ENCODE measurements at places on chromosomes 7 and 10.

GRCh38 chr10:62253704-62254103 is 14.9 kb downstream of the RTKN2 start:
- DNase-seq = no peak

- DNase-seq = no peak
Observed at GRCh38 chr10:29250066-29250465, 38.8 kb upstream of the LYZL1 start.

DNA sequence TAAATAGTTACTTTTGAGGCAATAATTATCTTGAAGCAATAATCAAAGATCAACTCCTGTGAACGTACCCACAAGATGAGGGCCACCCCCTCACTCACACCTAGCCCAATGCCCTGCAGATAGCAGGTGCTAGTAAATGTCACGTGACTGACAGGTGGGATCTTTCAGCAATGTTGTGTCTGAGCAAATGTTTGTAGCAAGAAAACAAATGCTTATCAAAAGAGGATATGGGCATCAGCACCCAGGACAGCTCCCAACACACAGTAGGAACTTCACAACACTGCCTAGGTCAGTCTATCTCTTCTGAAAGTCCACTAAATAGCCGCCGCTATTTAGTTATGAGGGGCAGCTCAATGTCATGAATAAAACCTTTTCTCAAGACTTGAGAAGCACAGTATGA is 120.8 kb upstream of the PDLIM1 start:
- no peak for DNase-seq

- DNase-seq = no peak
Observed at GRCh38 chr10:70221030-70221429, 12.2 kb downstream of the PPA1 start.

GRCh38 chr10:127916826-127917225 is 9.9 kb downstream of the PTPRE start:
- no peak for DNase-seq

GRCh38 chr10:133379152-133379800 is at the start of gene PAOX:
Gene PAOX, plus strand, starts transcription at chr10:133379262. Its CDS starts 55 bp downstream, at chr10:133379317.
- DNase-seq = peak; percentile 53

DNA sequence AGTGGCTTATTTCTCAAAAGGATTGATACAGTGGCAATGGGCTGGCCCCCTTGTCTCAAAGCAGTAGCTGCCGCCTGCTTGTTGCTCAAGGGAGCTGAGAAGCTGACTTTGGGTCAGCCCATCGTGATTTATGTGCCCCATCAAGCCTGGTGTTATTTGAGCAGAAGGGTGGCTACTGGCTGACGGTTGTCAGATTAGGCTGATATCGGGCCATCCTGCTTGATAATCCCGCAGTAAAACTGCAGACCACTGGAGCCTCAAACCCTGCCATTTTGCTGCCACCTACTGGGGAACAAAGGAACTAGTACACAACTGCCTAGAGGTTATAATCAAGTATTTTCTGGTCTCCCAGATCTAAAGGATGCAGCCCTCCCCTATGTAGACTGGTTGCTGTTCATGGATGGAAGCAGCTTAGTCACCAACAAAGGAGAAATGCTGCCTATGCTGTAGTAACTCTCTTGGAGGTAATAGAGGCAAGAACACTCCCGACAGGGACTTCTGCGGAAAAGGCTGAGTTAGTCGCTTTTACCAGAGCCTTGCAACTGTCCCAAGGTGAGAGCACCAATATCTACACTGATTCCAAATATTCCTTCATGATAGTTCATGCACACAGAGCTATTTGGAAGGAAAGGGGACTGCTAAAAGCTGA is 65.9 kb upstream of the ZNF92 start:
- peak; percentile 72 for DNase-seq

- no peak for DNase-seq
Observed at GRCh38 chr7:133696056-133696455, 431.1 kb upstream of the LRGUK start.

DNA sequence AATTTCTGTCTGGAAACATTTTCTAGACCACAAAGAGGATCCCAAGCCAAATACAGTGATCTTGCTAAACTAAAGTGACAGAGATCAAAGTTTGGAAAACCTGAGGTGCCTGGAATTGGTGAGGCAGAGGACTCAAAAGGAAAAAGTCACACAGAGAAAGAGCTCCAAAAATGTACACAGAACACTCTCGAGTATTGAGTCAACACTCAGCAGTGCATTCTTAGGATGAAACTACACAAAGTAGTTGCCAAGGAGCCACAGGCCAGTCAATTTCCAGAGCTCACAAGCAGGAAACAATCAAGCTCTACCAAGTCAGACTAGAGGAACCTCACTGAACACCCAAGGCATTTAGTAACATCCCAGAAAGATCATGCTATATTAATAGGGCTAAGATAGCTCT is 61.3 kb downstream of the MICU1 start:
- DNase-seq = no peak

DNA sequence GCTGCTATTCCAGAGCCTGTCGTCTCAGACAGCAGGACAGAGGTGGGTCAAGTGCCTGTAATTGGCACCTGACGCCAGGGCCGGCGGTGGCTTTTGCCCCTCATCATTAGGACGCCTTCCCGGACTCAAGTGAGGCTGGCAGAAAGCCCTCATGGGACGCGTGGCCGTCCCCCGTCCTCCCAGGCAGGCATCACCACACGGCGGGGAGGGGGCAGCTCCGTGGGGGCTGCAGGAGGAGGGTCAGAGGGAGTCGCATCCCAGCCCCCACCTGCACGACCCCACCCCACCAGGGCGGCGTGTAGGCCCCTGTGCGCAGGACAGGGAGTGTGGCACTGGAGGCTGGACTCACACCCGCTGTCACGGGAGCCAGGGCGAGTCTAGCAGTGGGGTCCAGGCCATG is 16.3 kb downstream of the CFAP46 start:
- DNase-seq = no peak

DNA sequence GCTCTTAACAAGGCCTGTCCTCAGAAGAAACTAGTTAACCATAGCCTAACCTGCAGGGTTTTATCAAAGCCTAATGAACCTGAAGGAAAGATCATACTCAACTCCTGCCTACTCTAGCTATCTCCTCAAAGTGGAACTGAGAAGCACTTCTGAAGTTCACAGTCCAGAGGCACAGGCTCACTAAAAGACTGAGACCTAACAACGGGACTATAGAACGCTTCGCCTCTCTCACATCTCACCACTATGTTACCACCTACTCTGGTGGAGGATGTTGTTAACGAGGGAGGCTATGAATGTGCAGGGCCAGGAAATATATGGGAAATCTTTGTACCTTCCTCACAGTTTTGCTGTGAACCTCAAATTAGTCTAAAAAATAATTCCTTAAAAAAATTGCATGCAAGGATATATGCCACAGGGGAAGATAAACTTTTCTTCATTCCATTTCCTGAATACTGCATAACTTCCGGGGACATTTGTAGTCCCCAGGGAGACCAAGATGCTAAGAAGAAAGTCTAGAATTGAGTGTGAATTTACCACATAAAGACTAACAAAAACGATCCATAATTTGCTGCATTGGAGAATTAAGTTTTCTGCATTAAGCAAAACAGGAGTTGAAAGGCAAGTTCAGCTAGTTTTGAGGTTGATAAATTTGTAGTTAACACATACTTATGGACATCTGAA is 21.6 kb downstream of the LIPJ start:
- no peak for DNase-seq

- no peak for DNase-seq
Observed at GRCh38 chr7:123652406-123652805, 3.3 kb upstream of the LMOD2 start.

DNA sequence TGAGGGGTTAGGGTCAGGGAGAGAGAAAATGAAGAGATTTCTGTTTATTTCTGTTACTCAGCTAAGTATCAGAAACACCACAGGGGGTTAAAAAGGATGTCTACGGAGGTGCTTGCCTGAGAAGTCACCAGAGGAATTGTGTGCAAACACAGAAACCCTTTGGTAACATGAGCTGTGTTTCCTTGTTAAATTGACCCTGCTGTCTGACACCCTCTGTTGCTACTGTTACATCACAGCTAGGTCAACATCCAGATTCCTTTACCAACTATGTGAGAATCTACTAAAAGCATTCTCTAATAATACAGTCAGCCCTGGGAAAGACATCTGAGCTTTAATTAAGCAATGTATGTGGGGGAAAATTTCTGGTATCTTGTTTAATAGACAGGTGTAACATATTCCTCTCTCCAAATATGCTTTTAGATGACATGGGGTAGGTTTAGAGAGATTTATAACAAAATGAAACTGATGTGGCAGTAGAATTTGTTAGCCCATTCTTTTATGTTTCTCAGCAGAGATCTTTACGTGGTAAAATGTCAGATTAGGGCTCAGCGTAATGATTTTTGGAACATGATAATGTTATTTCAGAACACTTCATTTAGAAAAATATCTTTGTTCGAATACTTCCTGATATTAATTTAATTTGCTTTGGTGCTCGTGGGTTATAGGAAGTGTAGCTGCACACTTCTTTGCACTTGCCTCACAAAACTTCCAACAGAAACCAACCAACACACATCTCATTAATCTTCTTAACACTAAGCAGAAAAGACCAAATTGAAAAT is 168.0 kb upstream of the AHR start:
- DNase-seq = no peak

All from CD8-positive, alpha-beta T cell (primary cell).